Activated CD8-positive, alpha-beta T cell treated with anti-CD3 and anti-CD28 coated beads for 36 hours (primary cell): ENCODE measurements at places on chromosomes 13 and 19.

DNA sequence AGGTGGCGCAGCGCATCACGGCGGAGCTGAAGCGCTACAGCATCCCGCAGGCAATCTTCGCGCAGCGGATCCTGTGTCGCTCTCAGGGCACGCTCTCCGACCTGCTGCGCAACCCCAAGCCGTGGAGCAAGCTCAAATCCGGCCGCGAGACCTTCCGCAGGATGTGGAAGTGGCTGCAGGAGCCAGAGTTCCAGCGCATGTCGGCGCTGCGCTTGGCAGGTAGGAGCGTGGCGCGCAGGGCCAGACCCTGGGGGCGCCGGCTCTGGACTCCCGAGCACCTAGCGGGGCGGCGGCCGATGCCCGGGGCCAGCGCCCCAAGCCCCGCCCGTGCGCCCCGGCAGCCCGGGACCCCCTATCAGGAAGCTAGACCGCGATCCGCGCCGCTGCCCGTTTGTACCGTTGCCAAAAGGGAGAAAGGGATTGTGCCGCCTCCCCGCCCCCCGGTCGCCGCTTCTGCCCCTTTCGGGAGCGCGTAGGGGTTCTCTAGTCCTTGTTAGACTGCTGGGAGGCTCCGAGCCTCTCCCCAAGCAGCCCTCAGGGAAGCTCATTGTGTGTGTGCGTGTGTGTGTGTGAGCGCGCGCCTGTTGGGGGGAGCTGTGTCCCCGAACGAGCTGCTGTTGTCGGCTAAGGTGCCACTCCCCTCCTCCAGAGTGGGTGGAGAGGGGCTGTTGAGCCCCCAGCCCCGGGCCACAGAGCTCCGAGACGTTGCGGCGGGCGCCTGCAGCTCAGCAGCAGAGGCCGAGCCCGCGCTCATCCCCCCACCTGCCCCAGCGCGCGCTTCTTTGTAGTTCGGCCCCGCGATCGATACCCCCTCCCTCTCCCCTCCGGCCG lies 1.5 kb downstream of the ONECUT3 start:
- H3K27ac ChIP-seq, result no peak overlapping the region
- peak; percentile 39 for DNase-seq
- H3K4me1 ChIP-seq, result peaks cover 9% of the 10 kb centered on the region
- H3K27me3 ChIP-seq, result peaks cover 70% of the 10 kb centered on the region

DNA sequence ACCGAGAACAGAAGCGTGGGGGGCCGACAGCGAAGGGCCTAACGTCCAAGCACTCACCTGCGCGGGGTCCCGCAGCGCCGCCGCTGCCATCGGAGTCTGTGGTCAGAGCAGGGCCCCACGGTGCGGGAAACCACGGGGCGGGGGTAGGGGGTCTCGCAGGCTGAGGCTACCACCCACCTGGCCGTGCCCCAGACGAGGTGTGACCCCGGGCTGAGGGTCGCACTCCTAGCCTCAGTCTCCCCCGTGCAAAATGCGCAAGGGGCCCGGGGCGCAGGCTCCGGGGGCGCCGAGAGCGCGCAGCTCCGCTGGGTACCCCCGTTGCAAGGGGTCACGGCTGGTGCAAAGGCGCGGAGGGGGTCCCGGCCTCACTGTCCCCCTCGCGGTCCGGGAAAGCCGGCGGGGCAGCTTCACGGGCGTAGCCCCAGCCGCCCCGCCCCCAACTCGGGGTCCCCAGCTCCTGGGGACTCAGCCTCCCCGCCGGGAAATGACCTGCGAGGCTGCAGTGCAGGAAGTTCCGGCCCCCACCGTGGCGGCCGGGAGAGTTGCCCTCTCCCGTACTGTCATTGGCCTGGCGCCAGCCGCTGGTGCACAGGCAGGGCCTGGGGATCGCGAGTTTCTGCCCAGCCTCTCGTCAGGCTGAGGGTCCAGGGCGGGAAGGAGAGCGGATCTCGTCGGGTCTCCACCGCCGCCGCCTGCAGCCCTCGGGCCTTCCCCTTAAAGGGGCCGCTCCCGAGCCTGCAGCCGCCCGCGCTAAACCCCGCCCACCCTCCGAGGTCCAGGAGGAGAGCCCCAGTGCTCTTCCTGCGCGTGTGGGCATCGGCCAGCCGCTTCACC lies at the start of gene ZNF792:
ZNF792 (minus strand) TSS at position 657 of the 834 bp plus-strand sequence; CDS start at position 90, 567 bp downstream.
- peaks cover 23% of the 10 kb centered on the region for H3K4me1 ChIP-seq
- peak within 1 kb of the TSS; percentile 88 for H3K27ac ChIP-seq
- no peaks in the 10 kb centered on the region for H3K27me3 ChIP-seq
- peaks cover 46% of the 10 kb centered on the region for H3K36me3 ChIP-seq

DNA sequence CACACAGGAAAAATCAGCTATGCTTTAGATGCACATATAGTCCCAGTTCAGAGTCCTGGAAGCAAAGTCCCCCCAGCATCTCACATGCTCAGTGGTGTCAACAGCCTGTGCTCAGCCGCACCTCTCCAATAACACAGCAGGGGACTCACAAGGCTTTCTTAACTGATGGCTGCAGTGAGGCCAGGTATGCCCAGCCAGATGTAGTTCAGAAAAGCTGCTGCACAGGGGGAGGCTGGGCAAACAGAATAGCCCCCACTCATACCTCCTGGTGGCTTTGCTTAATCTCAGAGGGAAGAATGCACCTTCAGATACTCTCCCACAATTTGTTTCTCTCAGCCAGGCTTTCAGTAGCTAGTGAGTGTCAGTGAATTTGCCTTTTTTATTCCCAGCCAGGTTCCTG lies 33.4 kb downstream of the FAM124A start:
- no peaks in the 10 kb centered on the region for H3K36me3 ChIP-seq
- H3K4me1 ChIP-seq, result peaks cover 7% of the 10 kb centered on the region
- no peaks in the 10 kb centered on the region for H3K27me3 ChIP-seq
- H3K4me3 ChIP-seq, result no peak overlapping the region
- no peak overlapping the region for H3K27ac ChIP-seq

GRCh38 chr19:1663852-1664251 lies 11.4 kb upstream of the TCF3 start:
- no peak overlapping the region for H3K27ac ChIP-seq
- peak; percentile 81 for DNase-seq
- no peak overlapping the region for H3K4me3 ChIP-seq
- H3K27me3 ChIP-seq, result peaks cover 12% of the 10 kb centered on the region

DNA sequence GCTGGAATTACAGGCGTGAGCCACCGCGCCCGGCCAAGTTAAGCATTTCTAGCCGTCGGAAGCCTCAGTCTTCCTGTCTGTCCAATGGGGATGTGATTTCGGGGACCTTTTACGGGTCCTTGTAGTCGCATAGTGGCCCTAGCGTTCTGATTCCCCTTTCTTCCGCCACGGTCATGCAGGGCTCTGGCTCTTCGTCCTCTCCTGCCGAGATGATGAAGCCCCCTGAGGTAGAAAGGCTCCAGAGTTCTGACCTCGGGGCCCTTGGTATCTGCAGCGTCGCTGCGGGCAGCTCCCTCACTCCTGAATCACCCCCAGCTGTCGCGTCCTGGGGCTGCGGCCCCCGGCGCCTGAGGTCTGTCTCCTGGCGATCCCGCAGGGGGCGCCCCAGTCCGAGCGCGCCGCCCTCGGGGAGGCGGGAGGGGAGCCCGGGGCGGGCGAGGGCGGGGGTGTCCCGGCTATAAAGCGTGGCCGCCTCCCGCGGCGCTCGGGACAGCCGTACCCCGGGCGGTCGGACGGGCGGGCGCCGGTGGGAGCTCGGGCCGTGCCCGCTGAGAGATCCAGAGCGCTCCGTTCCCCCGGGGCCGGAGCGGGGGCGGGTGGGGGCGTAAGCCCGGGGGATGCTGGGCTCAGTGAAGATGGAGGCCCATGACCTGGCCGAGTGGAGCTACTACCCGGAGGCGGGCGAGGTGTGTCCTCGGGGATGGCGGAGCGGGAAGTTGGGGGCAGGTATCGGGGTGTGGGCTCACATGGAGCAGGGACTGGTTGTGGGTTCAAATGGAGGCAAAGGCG lies at the start of gene FOXA3:
FOXA3 (plus strand) TSS at position 487 of the 789 bp plus-strand sequence; CDS start at position 618, 131 bp downstream.
- peak within 1 kb of the TSS; percentile 85 for H3K4me3 ChIP-seq
- peak within 1 kb of the TSS; percentile 98 for H3K27ac ChIP-seq
- H3K27me3 ChIP-seq, result peaks cover 25% of the 10 kb centered on the region
- peak; percentile 68 for DNase-seq

- no peak for DNase-seq
- H3K27me3 ChIP-seq, result peaks cover 3% of the 10 kb centered on the region
- no peaks in the 10 kb centered on the region for H3K4me1 ChIP-seq
- no peak overlapping the region for H3K4me3 ChIP-seq
- no peaks in the 10 kb centered on the region for H3K36me3 ChIP-seq
- no peak overlapping the region for H3K27ac ChIP-seq
Measured at GRCh38 chr19:28868836-28869235, 344.1 kb downstream of the UQCRFS1 start.

DNA sequence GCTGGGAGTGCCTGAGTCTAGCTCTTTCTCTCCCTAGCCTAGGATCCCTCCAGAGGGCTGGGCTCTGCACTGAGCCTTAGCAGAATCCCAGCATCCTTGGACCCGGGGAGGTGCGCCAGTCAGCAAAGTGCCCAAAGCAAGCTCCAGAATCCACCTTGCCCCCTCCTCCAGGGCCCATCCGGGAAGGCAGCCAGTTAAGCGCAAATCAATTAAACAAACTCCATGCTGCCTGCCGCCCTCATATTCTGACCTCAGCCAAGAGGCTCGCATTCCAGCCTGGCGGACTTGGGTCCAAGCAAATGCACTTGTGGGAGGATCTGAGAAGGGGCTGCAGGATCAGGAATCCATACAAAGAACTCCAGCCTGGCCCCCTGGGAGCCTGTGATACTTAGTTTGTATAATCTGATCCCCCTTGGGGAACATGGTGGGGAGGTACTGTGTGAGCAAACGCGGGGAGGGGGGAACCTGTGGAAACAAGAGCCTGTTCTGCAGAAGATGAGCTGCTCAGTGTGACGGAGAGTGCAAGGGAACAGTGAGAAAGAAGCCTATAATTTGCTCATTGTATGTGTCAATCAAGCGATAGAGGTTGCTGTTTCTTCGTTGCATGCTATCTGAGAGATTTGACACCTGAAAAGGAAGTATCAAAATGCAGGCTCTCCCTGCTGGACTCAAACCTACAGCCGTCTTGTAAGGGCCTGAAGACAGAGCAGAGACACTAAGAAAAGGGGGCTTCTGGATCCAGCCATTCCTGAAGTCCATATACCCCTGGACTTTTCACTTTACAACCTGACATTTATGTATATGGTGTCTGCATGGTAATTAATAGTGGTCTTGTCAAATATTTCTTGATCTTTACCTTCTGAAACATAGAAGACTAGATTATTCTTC lies 29.4 kb downstream of the ZNRF4 start:
- H3K4me1 ChIP-seq, result no peaks in the 10 kb centered on the region
- no peak overlapping the region for H3K4me3 ChIP-seq
- DNase-seq, result no peak

DNA sequence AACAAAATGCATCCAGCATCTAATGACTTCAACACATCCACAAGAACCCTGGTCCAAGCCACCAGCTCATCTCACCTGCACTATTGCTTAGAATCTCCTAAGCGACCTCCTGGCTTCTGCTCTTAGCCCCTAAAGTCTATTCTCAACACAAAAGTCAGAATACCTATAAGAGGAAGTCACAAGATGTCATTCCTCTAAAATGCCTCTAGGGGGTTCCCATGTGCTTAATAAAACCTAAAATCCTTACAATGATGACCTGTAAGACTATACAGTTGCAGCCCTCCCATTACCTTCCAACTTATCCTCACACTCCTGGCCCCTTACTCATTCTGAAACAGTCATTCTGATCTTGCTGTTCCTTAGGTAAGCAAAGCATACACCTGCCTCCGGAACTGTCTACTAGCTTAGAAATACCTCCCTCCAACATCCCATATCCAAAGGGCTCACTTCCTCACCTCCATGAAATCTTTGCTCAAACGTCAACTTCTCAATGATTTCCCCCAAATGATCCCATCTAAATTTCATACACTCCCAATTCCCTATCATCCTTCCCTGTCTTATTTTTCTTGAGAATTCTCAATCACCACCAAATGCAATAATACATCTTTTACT lies 10.0 kb downstream of the ATP7B start:
- no peak overlapping the region for H3K4me3 ChIP-seq
- DNase-seq, result no peak
- no peak overlapping the region for H3K27ac ChIP-seq

GRCh38 chr13:21822029-21822428 lies 151.2 kb downstream of the FGF9 start:
- H3K36me3 ChIP-seq, result no peaks in the 10 kb centered on the region
- no peak for DNase-seq
- no peak overlapping the region for H3K4me3 ChIP-seq
- H3K27ac ChIP-seq, result no peak overlapping the region
- H3K27me3 ChIP-seq, result no peaks in the 10 kb centered on the region

DNA sequence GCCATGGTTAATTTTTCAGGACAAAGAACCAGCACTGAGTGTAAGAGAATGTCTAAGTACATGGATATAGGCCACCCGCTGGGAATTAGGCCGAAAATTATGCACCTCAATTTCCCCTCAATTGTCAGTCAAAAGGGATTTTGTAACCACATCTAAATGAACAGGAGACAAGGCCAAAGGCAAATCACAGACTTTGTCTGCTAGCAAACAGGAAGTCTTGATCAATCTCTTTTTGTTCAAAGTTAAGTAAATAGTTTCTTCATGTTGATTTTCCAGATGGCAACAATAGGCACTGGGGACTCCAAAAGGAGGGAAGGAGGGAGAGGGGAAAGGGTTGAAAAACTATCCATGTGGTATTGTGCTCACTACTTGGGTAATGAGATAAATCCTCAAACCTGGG lies 276.0 kb downstream of the COG6 start:
- H3K4me1 ChIP-seq, result peaks cover 20% of the 10 kb centered on the region
- no peak overlapping the region for H3K27ac ChIP-seq
- H3K36me3 ChIP-seq, result no peaks in the 10 kb centered on the region
- peaks cover 6% of the 10 kb centered on the region for H3K27me3 ChIP-seq
- no peak overlapping the region for H3K4me3 ChIP-seq

- peaks cover 4% of the 10 kb centered on the region for H3K36me3 ChIP-seq
- H3K4me1 ChIP-seq, result peaks cover 16% of the 10 kb centered on the region
- peaks cover 55% of the 10 kb centered on the region for H3K27me3 ChIP-seq
- no peak overlapping the region for H3K27ac ChIP-seq
Measured at GRCh38 chr13:35470671-35471661, 5.5 kb downstream of the MAB21L1 start.

GRCh38 chr19:13794398-13794756 lies 866 bp upstream of the ZSWIM4 start:
- DNase-seq, result no peak
- H3K4me3 ChIP-seq, result peak overlapping the region; percentile 96
- H3K4me1 ChIP-seq, result peaks cover 29% of the 10 kb centered on the region
- no peaks in the 10 kb centered on the region for H3K36me3 ChIP-seq
- H3K27me3 ChIP-seq, result no peaks in the 10 kb centered on the region

DNA sequence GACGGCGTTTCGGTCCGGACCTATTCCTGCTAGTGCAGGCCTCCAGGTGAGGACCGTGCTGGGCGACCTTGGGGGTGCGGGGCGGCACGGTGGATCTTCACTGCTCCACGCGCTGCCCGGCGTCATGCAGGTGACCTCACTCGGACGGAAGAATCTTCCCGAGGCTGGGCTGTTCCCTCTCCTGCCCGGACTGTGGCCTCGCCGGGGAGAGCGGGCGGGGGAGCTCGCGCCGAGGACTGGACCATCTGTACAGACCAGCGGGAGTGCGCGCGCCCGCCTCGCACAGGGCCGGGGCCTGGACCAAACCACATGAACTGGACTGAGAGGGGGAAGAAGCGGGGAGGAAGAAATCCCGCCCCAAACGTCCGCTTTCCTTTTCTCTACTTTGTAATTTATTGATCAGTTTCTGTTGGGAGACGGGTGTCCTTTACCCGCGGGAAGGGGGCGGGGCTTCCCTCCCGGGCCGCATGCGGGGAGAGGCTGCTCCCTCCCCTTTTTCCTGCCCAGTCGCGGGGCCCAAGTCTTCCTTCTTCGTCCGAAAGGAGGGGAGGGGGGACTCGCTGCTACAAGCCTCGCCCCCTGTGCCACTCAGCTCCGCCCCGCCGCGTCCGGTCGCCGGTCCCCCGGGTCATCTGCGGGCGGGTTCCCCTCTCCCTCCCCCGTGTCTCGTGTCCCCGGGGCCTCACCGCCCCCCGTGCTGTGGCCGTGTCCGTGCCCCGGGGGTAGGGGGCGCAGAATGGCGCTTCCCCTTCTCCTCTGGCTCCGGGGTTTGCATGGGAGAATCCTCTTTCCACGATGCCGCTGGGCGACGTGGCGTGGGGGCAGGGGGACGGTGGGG lies 4.9 kb downstream of the HRC start:
- DNase-seq, result peak; percentile 46
- H3K27me3 ChIP-seq, result peaks cover 66% of the 10 kb centered on the region
- H3K4me3 ChIP-seq, result peak overlapping the region; percentile 69
